NCI-H2171 treated with DMSO at 0.1 percent for 48 hours (cell line): ENCODE measurements at places on chromosomes 3 and 15.

DNA sequence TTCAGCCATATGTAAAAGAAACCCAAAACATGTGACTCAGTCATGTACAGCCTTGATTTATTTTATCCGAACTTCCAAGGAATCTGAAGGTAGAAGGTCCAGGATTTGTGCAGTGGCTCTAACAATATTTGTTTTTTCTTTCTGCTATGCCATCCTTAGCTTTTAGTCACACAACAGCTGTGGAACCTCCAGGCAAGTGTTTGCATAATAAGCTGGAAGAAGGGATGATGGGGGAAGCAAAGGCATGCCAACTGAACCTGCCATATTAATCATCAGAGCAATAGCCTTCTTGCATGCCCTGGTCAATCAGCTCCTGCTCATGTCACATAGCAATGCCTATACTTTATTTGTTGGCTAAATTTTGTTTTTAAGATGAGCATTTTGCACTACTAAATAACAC is 444.7 kb upstream of the ARPP21 start:
- no peak for DNase-seq

DNA sequence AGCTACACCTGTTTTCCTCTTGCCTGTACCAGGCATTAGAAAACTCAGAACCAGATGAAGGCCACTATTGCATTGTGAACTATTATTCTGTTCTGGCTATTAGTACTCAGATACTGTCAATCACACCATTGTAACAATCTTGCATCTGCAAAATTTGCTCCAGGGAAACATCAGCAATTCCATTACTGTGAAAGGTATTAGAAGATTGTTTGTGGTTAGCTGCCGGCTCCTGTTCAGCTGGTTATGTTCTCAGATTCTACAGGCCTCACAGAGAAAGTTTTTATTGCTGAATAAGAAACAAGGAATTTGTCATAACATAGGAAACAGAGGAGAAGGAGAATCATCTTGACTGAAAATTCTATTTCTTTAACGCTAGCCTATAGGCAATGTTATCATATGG is 179.9 kb downstream of the PLOD2 start:
- DNase-seq: no peak

DNA sequence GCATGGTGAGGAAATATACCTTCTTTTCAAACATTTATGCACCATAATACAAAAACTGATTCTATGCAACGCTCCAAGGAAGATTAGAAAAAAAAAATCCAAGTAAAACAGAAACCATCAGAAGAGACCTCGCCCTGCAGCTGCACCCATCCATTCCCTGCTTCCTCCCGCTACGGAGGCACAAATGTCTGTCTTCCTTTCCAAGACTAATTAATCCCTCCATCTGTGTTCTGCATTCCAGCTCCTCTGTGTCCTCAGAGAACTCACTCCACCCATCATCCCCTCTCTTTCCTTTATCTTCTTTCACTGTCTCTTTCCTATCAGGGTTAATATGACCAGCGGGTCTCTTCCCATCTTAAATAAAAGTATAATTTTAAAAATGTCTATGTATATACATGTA is 196.1 kb downstream of the ADAMTSL3 start:
- no peak for DNase-seq

GRCh38 chr3:63331520-63331919 is 53.4 kb downstream of the SYNPR start:
- DNase-seq: no peak

DNA sequence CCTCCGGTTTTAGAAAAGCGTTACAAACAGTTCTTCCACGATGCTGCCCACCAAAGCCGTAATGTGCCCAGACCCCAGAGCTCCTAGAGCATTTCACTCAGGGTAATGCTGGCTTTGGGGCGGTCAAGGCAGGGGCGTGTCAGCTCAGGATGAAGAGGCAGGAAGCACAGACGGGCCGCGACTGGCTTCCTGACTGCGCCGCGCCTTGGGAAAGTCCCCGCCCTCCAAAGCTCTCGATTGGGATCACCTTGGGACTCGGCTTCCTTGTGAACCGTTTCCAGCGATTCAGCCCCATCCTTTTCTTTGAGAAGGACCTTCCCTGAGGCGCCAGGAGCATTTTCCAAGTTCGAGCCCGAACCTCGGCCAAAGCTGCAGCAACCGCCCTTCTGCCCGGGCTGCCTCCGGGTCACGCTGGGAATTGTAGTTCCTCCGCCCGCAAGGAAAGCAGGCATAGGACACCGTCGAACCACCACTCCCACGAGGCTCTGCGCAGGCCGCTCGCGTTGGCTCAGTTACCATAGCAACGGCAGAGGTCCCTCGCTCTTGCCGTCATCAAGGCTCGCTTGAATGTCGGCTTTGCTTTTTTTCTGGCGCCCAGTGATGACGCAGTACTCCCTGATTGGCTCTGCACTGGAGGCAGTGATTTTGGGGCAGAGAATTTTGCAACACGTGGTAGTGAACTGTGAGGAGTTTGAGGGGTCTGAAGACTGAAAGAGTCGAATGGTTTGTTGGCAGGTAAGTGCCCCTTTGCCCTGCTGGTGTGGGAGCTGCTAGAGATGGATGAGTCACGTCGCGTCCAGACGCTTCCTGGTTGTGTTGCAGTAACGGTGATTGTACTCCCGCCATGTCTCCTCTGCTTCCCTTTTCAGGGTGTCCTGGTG is at the start of the genes CCDC191 and QTRT2:
TSS of gene CCDC191 (minus strand) at position 397 of the 881 bp plus-strand sequence. CDS start at position 337, 60 bp downstream.
TSS of gene QTRT2 (plus strand) at position 608 of the 881 bp plus-strand sequence. CDS start 8,521 bp downstream, outside the sequence.
- peak; percentile 100 for DNase-seq

DNA sequence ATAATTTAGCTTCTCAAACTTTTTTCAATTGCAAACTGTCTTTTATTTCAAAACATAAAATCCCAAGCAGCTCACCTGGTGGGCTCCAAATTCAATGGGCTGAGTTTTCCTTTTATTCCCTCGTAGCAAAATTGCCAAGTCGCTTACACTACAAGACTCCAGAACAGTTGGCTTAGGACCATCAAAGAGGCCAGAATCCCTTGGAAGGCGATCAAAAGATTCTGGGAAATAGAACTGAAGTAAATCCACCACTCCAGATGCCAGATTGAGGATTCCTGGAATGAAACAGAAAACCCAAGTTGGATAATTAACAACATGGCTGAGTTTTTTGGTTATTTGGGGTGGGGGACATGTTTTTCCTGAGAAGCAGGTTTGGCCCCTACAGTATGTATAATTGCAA is 87.7 kb upstream of the DCLK3 start:
- DNase-seq: no peak

DNA sequence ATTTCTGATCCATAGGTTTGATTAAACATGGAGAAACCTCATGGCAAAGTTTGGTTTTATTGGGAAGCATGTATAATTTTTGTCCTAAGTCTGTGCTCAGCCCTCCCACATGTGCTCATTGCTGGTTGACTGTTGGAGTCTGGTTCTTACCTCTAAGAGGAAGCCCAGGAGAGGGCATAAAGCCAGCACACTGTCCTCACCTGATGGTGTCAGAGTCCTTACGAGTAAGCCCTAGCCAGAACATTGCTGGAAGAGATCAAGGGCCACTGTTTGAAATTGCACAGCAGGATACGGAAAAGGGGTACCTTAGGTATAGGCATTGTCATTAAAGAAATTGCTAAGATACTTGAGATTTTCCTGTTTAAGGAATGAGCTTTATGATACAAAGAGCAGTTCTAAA is 21.3 kb downstream of the MLH1 start:
- no peak for DNase-seq

DNA sequence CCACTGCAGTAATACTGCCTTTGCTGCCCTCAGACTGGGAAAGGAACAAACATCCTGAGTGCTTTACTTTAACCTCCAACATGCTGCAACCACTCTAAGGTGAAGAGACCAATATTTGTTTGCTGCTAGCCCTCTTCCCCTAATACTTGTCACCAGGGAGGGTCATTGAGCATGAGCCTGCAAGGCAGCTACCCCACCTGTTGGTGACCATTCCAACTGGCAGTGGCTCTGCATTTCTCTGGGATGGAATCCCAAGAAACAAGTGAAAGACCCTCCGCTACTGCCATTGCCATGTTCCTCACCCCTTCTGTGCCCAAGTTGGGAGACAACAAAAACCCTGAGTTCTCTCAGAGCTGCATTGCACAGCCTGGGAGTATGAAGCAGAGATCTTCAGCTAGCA is 462.7 kb downstream of the ZBBX start:
- DNase-seq: no peak

DNA sequence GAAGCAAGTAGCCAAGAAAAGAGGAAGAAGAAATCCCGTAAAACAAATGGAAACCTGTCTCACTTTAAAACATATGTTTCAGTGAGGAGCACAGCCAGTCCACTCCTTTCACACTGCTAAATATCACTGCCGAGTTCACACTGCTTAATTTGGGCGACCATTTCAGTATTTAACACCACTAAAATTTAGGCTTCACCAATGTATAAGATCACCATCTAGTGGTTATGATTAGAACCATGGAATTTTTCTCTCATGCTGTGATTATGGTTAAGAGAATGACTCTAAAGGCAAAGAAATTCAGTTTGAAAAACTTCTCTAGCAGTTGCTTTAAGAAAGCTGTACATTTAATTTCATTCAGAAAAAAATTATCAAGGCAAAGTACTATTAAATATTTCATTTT is 16.6 kb downstream of the SLC4A7 start:
- DNase-seq: peak; percentile 9

DNA sequence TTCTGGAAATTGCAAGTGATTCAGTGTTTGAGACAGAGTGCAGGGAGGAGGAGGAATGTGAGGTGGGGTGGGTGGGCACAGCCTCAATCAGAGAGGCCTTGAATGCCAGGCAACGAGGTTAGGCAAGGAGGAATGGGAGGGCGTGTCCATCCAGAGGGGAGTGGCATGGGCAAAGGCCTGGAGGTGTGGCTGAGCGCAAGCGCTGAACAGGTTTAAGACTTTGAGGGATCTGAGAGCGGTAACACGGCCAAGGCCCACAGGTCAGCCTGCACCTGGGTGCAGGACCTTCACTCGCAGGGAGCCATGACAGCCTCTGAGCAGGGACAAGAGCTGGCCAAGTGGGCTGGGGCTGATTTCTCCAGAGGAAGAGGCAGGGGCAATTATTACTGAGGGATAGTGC is 125.9 kb downstream of the TPRA1 start:
- DNase-seq: no peak

DNA sequence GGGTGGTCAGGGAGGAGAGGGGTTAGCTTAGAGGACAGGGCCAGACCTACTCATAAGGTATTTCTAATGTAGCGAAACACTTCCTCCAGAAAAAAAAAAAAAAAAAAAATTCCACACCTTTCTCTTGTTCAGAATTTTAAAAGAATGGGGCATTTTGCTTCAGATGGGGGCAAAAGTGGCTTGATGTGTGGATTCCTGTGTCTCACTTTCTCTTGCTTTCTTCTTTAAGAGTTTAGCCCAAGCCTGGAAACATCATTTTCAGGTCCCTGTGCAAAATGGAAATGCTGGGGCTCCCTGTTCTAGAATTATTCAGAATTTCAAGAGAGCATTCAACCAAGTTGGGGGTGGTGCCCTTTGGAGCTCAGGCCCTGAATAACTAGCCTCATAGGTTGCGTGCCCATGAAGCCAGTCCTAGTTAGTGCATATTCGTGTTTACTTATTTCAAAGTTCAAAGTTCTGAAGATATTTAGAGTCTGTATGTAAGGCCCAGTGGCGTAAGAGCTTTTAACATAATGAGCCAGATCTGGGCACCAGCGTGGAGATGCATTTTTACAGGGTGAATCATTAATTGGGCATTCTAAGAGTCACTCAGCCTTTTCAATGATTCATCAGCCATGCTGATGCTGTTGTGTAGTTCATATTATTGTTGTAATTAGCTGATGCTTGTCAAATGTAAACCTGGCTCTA is 104.5 kb downstream of the RPLP1 start:
- DNase-seq: no peak

DNA sequence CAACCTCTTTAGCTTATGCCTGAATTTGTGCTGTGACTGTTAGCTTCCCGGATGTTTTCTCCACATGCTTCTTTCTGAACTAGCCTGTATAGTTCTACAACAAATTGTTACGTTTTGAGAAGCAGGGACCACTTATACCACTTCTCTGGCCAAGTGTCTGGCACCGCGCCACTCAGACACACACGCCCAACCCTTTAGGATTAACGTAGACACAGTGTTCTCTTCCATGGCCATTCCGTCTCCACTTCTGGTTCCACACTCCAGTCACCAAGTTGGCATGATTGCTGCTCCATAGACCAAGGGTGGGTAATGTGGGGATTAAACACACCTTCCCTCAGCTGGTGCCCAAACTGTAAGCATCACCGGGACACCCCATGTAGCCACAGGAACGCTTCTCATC is 755 bp upstream of the TMEM108 start:
- DNase-seq: no peak

DNA sequence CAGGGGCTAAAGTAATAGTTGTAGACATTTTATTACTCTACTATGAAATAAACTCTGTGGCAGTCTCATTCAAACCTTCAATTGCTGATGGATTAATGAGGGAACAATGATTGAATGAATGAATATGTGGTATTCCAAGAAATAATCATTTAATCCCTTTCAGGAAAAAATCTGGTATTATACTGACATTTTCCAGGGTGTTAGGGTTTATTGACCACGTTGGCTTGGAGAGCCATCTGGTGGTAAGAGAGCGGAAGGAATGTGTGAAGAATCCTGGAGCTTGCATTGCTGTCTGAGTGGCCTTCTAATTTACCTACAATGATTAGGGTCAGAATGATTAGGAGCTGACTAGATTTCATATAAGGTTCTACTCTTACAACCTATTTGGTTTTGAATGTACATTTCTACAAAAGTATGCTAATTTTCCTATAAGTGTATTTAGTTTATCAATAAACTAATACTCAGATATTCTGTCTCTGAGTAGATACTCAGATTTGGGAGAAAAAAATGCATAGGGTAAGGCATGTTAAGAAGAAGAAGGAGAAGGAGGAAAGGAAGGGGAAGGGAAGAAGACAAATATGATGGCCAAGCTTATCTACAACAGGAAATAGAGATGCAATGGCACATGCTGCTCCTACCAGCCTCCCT is 249.9 kb downstream of the ROBO1 start:
- peak; percentile 52 for DNase-seq

- DNase-seq: no peak
These were observed 66.6 kb downstream of the LEO1 start for GRCh38 chr15:51904931-51905330.

- no peak for DNase-seq
These were observed 117.7 kb upstream of the GOLGA6L6 start for GRCh38 chr15:20659265-20659664.

DNA sequence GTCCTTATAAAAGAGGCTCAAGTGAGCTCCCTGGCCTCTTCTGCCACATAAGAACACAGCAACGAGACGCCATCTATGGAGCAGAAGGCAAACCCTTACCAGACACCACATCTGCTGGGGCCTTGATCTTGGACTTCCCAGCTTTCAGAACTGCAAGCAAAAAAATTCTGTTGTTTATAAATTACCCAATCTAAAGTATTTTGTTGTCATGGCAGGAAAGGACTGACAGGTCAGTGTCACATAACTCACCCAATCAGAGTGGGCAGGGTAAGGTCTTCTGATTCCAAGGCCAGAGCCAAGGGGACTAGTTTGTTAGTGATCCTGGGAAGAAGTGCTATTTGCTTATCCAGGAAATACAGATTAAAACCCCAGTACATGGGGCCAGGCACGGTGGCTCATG is 98.9 kb downstream of the HMG20A start:
- no peak for DNase-seq

GRCh38 chr15:74432271-74432967 is 1.3 kb downstream of the SEMA7A start:
- DNase-seq: no peak
